ENCODE measurements at places on chromosomes 2 and 18.

- peak overlapping the region; percentile 40 for H3K27ac ChIP-seq
- DNase-seq, result peak; percentile 71
- H3K27me3 ChIP-seq, result no peaks in the 10 kb centered on the region
- no peak overlapping the region for H3K4me3 ChIP-seq
- peaks cover 33% of the 10 kb centered on the region for H3K4me1 ChIP-seq
Observed at GRCh38 chr2:28587526-28588291, 91.8 kb downstream of the PLB1 start.

- H3K36me3 ChIP-seq, result no peaks in the 10 kb centered on the region
- no peak overlapping the region for H3K27ac ChIP-seq
- no peaks in the 10 kb centered on the region for H3K4me1 ChIP-seq
- H3K27me3 ChIP-seq, result peaks cover 2% of the 10 kb centered on the region
Observed at GRCh38 chr2:236939721-236940231, 145.9 kb upstream of the COPS8 start.

DNA sequence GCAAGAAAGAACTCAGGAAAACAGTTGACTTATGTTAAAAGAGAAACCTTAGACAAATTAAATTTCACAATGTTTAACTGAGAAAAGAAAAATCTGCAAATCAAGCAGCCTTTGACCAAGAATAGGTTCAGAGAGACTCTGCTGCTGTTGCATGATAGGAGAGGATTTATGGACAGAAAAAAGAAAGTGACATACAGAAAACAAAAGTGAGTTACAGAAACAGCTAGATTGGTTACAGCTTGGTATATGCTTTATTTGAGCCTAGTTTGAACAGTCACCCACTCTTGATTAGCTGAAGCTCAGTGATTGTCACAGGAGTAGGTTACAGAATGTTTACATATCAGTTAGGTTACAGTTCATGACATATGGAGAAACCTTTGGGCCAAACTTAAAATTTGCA, 258.2 kb upstream of the SPOPL start:
- no peaks in the 10 kb centered on the region for H3K27me3 ChIP-seq
- no peaks in the 10 kb centered on the region for H3K36me3 ChIP-seq
- no peaks in the 10 kb centered on the region for H3K4me1 ChIP-seq
- no peak for DNase-seq
- no peak overlapping the region for H3K27ac ChIP-seq

GRCh38 chr18:44896846-44897245, 216.2 kb downstream of the SETBP1 start:
- no peak overlapping the region for H3K27ac ChIP-seq
- no peak overlapping the region for H3K4me3 ChIP-seq
- H3K27me3 ChIP-seq, result no peaks in the 10 kb centered on the region
- no peaks in the 10 kb centered on the region for H3K4me1 ChIP-seq

DNA sequence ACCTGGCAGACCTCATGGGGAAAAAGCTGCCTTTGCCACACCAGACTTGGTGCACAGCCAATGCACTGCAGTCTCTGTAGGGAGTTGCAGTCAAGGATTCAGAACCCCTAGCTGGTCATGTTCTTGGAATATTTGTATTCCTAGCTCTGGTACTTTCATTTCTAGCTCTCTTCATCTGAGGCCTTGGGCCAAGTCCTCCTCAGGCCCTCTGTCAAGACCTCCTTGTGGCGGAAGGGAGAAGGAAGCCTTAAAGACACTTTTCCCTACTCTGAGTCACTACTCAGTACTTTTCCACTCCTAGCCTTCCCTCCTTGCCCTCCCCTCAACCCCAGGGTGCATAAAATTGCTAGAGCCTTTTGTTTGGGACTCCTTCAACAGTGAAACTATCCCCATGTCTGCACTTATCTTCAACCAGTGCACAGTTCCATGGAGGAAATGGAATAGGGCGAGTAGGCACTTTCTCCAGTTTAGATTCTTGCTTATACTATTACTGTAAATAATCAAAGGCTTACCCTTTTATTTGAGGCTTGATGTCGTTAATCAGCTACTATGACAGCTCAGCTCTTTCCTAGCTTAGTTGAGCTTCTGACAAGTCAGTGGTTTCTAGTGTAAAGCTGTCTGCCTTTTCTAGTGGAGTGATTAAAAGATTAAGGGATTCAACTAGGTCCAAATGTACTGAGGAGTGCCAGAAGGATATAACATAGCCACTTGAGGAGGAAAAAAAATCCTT, 15.8 kb downstream of the M1AP start:
- no peaks in the 10 kb centered on the region for H3K4me1 ChIP-seq
- H3K36me3 ChIP-seq, result no peaks in the 10 kb centered on the region
- DNase-seq, result no peak
- no peak overlapping the region for H3K4me3 ChIP-seq

GRCh38 chr18:69250305-69251151, 150.2 kb upstream of the DOK6 start:
- H3K36me3 ChIP-seq, result no peaks in the 10 kb centered on the region
- H3K4me3 ChIP-seq, result no peak overlapping the region
- H3K27ac ChIP-seq, result no peak overlapping the region

- H3K36me3 ChIP-seq, result no peaks in the 10 kb centered on the region
- H3K27ac ChIP-seq, result no peak overlapping the region
- no peak overlapping the region for H3K4me3 ChIP-seq
- H3K27me3 ChIP-seq, result no peaks in the 10 kb centered on the region
- DNase-seq, result no peak
- H3K4me1 ChIP-seq, result no peaks in the 10 kb centered on the region
Observed at GRCh38 chr2:157572725-157573124, 55.9 kb downstream of the ACVR1C start.

DNA sequence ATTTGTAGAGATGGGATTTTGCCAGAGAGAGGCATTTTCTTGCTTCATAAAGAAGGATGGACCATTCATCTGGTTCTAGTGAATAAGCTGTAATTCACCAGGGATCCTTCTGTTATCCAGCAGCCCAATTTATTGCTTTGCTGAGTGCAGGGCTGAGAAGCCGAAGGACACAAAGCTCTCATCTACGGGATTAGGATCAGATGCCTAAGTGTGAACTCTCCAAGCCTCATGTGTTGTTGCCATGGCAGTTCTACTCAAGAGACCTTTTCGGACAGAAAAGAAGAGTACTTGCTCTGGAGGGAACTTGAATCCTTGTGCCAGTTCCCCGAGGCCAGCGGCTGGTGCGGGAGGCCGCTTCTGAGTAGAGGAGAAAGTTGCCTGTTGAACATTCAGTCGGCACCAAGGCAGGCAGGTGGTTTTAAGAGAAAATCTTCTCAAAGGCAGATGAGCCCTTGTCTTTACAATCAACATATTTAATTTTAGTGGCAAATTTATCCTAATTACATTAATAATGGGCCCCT, 38.4 kb upstream of the MBP start:
- H3K36me3 ChIP-seq, result no peaks in the 10 kb centered on the region
- H3K4me1 ChIP-seq, result no peaks in the 10 kb centered on the region
- H3K27me3 ChIP-seq, result no peaks in the 10 kb centered on the region
- no peak overlapping the region for H3K27ac ChIP-seq
- H3K4me3 ChIP-seq, result no peak overlapping the region
- DNase-seq, result no peak

- no peak overlapping the region for H3K27ac ChIP-seq
- no peaks in the 10 kb centered on the region for H3K27me3 ChIP-seq
- no peaks in the 10 kb centered on the region for H3K4me1 ChIP-seq
- H3K36me3 ChIP-seq, result no peaks in the 10 kb centered on the region
- no peak overlapping the region for H3K4me3 ChIP-seq
- DNase-seq, result peak; percentile 63
Observed at GRCh38 chr2:70919672-70920366, 15.9 kb upstream of the ATP6V1B1 start.

GRCh38 chr2:43345872-43346271, 119.5 kb upstream of the ZFP36L2 start:
- H3K27me3 ChIP-seq, result no peaks in the 10 kb centered on the region
- no peak for DNase-seq
- H3K27ac ChIP-seq, result no peak overlapping the region

Data from DND-41 (cell line).